ENCODE measurements at places on chromosomes 12 and 14.

GRCh38 chr12:42143452-42144157 lies 1.1 kb downstream of the GXYLT1 start:
- DNase-seq, result no peak

- DNase-seq, result no peak
Observed at GRCh38 chr12:278046-278445, 15.4 kb upstream of the SLC6A13 start.

GRCh38 chr12:101325590-101325989 lies 45.7 kb downstream of the UTP20 start:
- no peak for DNase-seq

DNA sequence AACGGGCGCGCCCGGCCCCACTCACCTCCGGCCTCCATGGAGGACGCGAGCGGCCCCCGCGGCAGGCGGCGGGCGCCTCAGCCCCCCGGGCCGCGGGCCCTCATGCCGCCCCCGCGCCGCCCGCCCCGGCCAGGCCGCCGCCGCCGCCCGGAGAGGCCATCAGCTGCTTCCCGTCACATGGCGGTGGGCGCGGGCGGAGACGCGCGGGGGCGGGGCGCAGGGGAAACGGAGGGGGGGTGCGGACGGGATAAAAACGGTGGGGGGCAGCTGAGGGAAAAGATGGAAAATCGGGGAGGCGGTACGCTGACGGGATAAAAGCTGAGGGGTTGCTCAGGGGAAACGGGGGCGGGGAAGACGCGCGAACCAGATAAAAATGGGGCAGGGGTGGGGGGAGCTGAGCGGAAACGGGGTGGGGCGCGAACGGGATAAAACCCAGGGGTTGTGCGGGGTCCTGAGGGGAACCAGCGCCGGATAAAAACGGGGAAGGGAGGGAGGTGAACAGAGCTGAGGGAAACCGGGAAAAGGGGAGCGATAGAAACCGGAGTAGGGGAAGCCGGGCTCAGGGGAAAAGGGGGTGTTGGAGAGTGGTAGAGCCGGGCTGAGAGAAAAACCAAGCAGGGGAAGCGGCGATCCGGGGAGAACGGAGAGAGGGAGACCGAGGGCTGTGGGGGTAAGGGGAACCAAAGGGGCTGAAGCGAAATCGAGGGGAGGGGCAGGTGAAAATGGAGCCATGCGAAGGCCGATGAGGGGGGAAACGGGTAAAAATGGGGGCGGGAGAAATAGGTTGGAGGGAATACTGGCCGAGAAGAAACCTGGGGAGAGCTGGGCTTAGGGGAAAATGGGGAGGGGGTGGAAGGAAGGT lies at the start of gene WSB2:
WSB2 (minus strand) TSS at position 169 of the 862 bp plus-strand sequence; CDS start at position 38, 131 bp downstream.
- DNase-seq, result no peak

DNA sequence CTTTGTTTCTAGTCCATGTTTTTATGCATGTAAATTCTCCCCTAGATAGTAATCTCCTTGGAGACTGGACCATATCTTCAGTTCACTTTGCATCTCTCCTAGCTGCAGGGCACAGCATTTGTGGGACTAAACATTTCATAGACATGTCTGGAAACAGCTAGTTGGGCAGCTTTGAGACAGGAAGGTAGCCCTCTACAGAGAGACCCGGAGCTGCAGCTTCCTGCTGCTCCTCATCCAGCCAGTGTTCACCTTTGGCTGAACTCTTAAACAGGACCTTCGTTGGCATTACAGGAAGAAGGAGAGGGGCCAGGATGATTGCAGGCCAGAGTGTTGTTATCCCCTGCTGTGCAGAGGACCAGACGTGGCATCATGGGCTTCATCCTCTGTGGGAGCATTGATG lies 52.9 kb downstream of the GNS start:
- DNase-seq, result no peak

GRCh38 chr12:54984658-54985376 lies at the start of gene TESPA1:
Gene TESPA1 (minus strand): TSS chr12:54984762. CDS start chr12:54974562, 10,200 bp downstream.
- DNase-seq, result no peak

DNA sequence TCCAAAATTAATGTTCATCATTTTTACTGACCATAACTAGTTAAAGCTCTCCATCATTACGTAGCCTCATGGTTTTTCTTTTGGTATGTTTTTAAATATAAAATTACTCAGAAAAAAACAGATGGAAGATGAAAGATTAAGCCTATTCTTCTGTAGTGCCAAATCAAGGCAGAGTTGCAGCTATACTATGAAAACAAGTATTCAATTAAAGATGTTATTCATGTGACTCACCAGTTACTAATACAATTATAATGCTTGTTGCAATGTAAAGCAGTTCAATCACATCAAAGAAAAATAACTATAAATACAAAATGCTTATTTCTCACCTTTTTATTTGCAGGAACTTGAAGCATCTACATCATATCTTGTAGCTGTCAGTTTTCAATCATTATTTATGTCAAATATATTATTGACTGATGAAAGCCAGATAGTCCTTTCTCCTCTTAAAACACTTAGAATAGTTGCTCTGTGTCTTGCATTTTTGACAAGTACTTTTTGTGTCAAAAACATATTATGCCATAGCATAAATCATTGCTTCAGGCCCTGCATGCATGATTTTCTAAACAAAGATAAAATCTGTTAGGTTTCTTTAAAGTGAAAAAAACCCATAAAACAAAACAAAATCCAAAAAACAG lies 36.0 kb upstream of the TRHDE start:
- no peak for DNase-seq

DNA sequence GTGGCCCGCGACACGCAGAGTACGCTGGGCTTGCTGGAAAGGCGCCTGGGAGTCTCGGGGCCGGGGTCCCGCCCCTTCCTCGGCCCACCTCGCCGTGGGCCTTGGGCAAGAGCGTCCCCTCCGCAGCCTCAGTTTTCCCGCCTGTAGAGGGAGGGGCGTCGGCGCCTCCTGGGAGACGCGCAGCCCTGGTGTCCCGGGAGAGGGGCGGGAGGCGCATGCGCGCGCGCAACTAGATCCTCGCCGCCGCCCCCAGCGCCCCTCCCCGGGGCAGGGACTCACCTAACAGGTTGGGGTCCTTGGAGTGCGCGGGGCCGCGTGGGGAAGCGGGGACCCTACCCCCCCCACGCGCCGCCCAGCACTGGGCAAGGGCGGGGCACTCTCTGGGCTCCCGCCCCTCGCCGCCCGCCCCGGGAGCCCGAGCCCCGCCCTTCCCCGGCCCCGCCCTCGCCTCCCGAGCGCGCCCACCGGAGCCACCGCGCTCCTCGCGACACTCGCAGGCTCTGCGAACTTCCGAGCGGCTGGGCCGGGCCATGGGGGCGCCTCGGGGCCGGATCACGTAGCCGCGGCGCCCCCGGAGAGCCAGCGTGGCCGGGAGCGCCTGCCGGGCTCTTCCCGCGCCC lies at the start of gene KIF26A:
KIF26A (plus strand) TSS at position 490 of the 620 bp plus-strand sequence. CDS start 136 bp downstream, outside the sequence.
- DNase-seq, result peak; percentile 39

DNA sequence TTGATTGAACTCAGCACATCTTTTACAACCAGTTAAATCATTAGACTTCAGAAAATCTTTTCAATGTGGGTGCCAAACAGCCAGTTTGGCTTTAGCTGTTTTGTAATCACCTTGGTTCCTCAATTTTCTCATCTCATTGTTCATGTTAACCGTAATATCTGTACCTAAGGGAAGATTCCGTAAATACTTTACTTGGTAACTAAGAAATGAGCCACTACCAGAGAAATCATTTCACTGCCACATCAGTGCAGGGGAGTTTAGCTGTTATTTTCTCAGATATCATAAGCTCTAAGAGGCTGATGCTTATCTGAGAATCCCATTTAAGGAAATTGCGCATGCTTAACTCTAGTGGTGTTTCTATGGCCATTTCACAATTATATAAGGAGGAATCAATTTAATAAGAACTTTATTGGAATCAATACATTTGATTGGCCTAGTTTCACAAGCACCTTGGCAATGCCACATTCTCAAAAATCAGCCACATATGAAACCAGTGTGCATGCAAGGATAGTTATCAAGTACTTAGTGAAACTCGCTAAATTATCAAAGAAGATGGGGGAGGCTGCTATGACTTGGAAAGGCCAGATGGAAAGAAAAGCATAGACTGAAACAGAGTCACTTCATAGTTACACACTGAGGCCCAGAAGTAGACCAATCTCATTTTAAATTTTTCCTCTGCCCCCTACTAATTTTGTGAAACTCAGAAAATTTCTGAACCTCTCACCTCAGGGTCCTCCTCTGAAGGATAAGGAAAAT lies 28.1 kb upstream of the IL22 start:
- DNase-seq, result no peak

- DNase-seq, result no peak
Observed at GRCh38 chr12:24084800-24085199, 135.3 kb upstream of the SOX5 start.

GRCh38 chr14:104893435-104894207 lies 28.6 kb downstream of the CEP170B start:
- no peak for DNase-seq

GRCh38 chr12:24595652-24596235 lies 353.2 kb downstream of the BCAT1 start:
- no peak for DNase-seq

GRCh38 chr12:95642583-95642982 lies 91.3 kb upstream of the USP44 start:
- no peak for DNase-seq

DNA sequence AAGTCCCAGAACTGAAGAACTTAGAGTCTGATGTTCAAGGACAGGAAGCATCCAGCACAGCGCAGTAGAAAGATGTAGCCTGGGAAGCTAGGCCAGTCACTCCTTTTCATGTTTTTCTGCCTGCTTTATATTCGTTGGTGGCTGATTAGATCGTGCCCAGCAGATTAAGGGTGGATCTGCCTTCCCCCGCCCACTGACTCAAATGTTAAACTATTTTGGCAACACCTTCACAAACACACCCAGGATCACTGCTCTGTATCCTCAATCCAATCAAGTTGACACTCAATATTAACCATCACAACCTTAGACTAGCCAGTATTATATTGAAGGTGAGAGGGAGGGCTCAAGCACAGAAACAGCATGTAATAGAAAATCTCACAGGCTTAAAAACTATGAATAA lies 222.9 kb downstream of the C12orf50 start:
- no peak for DNase-seq

DNA sequence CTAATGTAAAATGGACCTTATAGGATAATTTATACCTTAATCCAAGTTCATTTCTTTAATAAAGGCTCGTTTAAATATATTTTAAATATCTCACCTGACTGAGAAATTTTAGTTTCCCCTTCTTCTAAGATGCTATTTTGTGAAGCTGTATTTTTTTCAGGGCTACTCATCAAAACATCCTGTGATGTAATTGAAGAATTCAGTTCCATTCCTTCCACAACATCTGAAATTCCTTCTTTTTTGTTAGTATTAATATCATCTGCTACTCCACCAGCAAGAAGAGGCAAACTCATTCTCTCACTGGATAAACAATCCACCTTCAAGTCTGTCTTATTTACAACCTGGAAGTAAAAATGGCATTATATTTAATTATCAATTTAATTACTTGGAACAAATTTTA lies 22.5 kb downstream of the LGALS3 start:
- DNase-seq, result no peak

DNA sequence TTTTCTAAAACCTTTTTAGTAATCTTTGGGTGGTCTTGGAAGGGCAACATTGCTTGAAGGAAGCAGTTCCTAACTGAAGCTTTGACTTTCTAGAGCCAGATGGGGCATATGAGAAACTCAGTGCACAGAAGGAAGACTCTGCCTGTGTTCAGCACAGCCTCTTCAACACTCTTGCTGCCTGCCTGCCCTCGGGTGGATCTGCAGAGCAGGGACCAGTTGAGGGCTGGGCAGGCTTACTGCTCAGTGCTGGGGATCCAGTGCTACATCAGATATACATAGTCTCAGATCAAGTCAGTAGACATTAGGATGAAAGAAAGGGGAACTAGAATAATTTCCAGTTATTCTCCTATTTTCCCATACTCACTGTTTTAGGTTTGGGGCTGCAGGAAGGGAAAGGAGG lies 29.5 kb upstream of the TMX1 start:
- DNase-seq, result no peak

GRCh38 chr12:100799770-100800169 lies 5.2 kb downstream of the ANO4 start:
- no peak for DNase-seq

GRCh38 chr12:3201339-3202051 lies 124.3 kb downstream of the TSPAN9 start:
- DNase-seq, result no peak

DNA sequence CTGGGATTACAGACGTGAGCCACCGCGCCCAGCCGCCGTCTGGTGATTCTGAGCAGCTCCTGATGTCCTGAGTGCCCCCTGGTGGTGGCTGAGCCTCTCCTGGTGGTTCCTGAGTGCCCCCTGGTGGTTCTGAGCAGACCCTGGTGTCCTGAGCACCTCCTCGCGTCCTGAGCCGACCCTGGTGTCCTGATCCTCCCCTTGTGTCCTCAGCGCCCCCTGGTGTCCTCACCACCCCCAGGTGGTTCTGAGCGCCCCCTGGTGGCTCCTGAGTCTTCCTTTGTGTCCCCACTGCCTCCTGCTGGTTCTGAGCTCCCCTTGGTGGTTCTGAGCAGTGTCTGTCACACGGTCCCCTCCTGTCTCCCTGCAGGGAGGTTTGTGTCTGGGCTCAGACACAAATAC lies 1304.9 kb downstream of the TMEM121 start:
- no peak for DNase-seq

DNA sequence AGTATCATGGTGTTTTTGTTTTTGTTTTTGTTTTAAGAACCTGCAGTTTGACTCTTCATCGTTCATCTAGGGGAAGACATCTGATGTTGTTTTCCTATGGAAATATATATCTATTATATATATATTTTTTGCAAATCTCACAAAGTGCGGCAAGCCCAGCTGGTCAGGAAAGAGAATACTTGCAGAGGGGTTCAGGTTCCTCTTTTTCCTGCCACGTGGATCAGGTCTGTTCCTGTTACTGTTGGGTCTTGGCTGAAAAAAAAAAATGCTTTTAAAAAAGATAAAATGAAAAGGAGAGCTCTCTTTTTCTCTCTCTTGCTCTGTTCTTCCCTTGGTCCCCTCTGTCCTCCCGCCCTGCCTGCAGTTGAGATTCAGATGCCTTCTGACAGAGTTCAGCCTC lies 179.4 kb upstream of the BCL2L14 start:
- DNase-seq, result no peak

DNA sequence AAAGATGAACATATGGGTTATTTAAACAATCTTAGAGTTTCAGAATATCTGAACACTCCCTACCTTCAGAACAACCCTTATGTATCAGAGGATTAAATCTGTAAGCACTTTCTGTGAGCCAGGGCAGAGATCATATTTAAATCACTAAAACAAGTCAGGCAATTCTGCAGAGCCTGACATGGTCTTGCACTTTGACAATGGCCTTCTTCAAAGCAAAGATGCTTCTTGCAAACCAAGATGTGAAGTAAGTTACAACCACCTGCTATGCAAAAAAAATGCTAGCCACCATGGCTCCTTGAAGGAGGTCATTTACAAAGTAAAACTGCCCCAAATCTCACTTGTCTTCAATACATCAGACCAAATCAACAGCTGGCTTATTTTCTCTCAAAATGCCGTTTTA lies 3.2 kb downstream of the PPP1CC start:
- DNase-seq, result no peak

GRCh38 chr12:24709216-24709615 lies 239.7 kb downstream of the BCAT1 start:
- no peak for DNase-seq

- peak; percentile 3 for DNase-seq
Observed at GRCh38 chr14:101918065-101918989, 46.0 kb upstream of the DYNC1H1 start.

GRCh38 chr12:106573239-106573638 lies 9.6 kb upstream of the RFX4 start:
- DNase-seq, result no peak

GRCh38 chr12:102029141-102029540 lies 32.6 kb downstream of the WASHC3 start:
- DNase-seq, result no peak

Data from NT2/D1 (cell line).